ENCODE measurements at places on chromosomes 12 and 14. TPM values are rescaled to one million over a fixed set of nuclear protein-coding genes. Genes with fewer than 3 reads are reported as not detected.

PTPRB gene
- not detected for total RNA-seq

PLEK2 gene
- 0.18 TPM for total RNA-seq

CAND1 gene
- total RNA-seq, result 157 TPM

LALBA gene
- not detected for total RNA-seq

LMNTD1 gene
- total RNA-seq, result not detected

All from T-helper 2 cell treated with Interferon-gamma antibody and Interleukin-4, amounts not matched to agents 100 ng/mL and 5 ng/mL, for 36 hours (primary cell).